Right lobe of liver (tissue), 6 donors: ENCODE measurements at places on chromosomes 16 and 17. TPM values are rescaled to one million over a fixed set of nuclear protein-coding genes. Genes with fewer than 3 reads are reported as not detected.
A peak's percentile ranks its signal among the peaks of the same experiment; 100 is the strongest.

The TSC2 gene
- total RNA-seq = 72.5 TPM

- no peak for DNase-seq
These were observed 30.2 kb upstream of the ABCA3 start for GRCh38 chr16:2370721-2371120.

- DNase-seq = no peak
These were observed 29.3 kb downstream of the PRSS54 start for GRCh38 chr16:58265480-58266052.

The PITPNC1 gene
- total RNA-seq = 13.0 TPM

The AURKB gene
- total RNA-seq = 0.42 TPM

GRCh38 chr17:80473701-80474100 lies 2.7 kb downstream of the NPTX1 start:
- no peak for DNase-seq

GRCh38 chr17:48308581-48308980 lies 121.4 kb downstream of the SKAP1 start:
- DNase-seq = no peak

DNA sequence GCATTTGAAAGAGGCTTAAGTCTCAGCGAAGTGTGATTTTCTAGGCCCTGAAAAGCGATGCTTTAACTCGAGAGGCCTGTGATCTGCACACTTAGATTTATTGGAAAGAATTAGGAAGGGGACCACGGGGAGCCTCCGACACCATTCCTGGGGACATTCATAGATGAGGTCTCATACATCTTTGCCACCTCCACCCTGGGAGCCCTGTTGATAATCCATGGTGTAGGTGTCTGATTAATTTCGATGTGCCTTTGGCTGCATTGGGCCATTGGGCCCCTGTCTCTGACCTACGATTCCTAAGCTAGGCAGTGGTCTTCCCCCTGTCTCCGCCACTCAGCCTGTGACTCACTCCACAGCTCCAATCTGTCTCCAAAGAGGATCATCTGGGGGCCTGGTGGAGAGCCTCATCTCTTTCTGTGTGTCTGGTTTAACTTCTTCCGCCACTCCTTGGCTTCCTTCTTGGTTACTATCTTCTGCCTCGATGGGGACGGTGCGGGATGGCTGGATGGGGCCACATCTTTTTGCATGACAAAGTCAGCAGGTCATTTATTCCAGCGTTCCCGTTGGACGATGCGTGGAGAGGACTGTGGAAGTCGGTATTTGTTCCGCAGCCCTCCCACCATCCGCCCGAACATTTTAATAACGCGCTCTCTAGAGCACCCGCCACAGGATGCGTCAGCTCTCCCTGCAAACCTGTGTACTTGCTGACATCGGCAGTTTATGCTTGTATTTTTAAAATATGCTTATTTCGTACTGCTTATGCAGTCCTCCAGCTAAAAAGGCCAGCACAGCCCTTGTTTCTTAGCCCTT lies 109.3 kb downstream of the IRX3 start:
- no peak for DNase-seq

- no peak for DNase-seq
These were observed 586.5 kb upstream of the GOT2 start for GRCh38 chr16:59320657-59321056.

The KRTAP4-3 gene
- not detected for total RNA-seq

DNA sequence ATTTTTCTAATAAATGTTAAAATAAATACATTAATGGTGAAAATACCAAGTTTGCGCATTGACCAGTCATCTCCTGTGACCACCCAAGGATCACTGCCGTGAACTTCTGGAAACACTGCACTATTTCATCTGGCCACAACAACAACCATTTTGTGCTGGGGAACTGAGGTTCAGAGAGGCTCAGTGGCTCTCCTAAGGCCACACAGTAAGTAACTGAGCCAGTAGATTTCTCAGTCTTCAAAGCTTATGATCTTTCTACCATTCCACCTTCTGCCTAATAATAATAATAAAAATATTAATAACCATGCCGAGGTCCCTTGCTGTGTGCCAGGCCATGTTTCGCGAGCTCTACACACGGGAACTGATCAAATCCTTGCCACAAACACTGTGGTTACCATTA lies 182.0 kb downstream of the IRF8 start:
- no peak for DNase-seq

The UTS2R gene
- not detected for total RNA-seq

The NBR1 gene
- total RNA-seq = 71.0 TPM

DNA sequence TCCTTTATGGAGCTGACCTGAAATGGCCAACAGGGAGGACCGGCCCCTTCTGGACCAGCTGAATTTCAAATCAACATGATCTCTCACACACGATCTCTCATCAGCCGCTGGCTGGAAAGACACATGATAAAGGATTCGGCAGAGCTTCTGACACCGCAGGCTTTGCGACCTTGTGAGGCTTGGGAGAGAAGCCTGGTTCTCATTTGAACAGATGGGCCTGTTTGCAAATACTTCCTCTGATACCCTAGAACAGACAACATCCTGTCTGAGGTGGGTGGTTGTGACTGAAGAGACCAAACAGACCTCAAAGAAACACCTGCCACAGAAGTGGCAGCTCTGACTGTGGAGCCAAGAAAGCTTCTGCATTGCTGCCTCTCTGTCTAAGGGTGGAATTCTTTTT lies 77.9 kb upstream of the SDK2 start:
- no peak for DNase-seq

The CHD9NB gene
- 0.35 TPM for total RNA-seq

DNA sequence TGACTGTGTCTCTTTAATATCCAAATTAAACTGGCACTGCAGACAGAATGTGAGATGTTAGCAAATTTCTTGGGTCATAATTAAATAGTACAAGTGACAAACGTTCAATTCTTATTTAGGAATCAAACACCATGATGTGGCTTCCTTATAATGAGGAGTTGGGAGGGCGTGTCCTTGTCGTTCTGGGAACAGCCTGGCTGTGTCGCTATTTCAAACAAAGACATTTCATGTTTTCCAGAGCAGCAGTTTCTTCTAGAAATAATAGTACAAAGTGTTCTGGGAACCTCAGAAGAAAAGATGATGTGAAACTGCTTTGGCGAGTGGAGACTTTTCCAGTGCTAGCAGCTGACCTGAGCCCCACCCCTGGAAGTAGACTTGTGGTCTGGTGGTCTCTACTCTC lies 301.7 kb upstream of the N4BP1 start:
- DNase-seq = no peak

- no peak for DNase-seq
These were observed 66.6 kb downstream of the ABCC12 start for GRCh38 chr16:48089053-48089792.

The UBALD2 gene
- total RNA-seq = 17.9 TPM

The CLEC16A gene
- 25.9 TPM for total RNA-seq

- DNase-seq = no peak
These were observed 1.1 kb downstream of the CCL4 start for GRCh38 chr17:36104701-36105181.

DNA sequence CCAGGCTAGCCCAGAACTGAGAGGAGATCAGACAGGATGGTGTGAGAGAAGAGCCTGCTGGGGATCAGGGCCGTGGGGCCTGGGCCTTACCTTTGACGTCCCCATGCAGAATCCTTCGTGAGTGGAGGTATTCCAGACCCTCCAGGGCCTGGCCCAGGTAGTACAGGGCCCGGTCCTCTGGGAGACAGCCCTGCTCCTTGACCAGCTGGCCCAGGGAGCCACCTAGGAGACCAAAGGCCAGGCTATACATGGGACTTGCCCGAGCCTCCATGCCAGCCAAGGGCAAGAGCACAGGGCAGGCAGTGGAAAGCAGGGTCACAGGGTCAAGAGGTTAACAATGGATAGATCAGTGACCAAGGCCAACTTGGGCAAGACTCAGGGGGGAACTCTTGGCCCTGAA lies 12.1 kb upstream of the SPATA32 start:
- peak; percentile 73 for DNase-seq

The MEOX1 gene
- not detected for total RNA-seq

- no peak for DNase-seq
These were observed 721 bp upstream of the BEAN1 start for GRCh38 chr16:66426112-66427035.

DNA sequence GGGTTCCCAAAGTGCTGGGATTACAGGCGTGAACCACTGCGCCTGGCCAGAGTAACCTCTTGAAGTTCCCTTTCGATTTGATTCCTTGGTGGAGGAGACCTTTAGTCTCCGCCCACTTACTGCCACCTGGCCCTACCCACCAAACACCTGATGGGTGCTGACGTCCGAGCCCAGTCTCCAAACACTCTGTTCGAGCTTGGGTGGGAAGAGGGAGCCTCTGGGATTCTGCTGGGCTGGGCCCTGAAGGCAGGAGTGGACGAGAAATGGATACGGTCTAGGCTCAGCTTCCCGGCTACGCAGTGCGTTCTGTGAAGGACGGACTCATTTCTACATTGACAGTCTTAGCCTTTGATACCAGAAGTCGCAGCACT lies 870 bp upstream of the ITGA3 start:
- no peak for DNase-seq
